ENCODE measurements at places on chromosomes 16 and 17.

GRCh38 chr16:71966932-71967331, 33.3 kb downstream of the PKD1L3 start:
- DNase-seq = no peak

GRCh38 chr16:48597563-48598387, 12.2 kb downstream of the N4BP1 start:
- DNase-seq = no peak

GRCh38 chr17:81906476-81907218, 4.6 kb downstream of the PCYT2 start:
- DNase-seq = no peak

- DNase-seq = no peak
Observed at GRCh38 chr17:49341356-49341755, 20.7 kb downstream of the ZNF652 start.

- DNase-seq = no peak
Observed at GRCh38 chr16:78953526-78953925, 647.0 kb downstream of the MAF start.

DNA sequence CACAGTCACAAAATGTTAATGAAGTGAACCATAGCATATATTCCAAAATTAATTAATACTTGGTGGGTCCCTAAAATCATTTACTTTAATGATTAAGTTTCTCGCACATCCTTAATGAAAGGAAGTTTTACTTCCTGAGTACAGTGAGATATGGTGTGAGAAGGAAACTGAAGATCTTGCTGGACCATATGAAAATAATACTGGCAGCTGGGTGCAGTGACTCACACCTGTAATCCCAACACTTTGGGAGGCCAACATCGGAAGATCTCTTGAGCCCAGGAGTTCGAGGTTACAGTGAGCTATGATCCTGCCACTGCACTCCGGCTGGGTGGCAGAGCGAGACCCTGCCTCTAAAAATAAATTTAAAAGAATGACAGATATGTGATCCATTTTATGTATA, 62.5 kb downstream of the ABCA8 start:
- DNase-seq = no peak

- no peak for DNase-seq
Observed at GRCh38 chr17:10111907-10112452, 86.4 kb downstream of the GAS7 start.

DNA sequence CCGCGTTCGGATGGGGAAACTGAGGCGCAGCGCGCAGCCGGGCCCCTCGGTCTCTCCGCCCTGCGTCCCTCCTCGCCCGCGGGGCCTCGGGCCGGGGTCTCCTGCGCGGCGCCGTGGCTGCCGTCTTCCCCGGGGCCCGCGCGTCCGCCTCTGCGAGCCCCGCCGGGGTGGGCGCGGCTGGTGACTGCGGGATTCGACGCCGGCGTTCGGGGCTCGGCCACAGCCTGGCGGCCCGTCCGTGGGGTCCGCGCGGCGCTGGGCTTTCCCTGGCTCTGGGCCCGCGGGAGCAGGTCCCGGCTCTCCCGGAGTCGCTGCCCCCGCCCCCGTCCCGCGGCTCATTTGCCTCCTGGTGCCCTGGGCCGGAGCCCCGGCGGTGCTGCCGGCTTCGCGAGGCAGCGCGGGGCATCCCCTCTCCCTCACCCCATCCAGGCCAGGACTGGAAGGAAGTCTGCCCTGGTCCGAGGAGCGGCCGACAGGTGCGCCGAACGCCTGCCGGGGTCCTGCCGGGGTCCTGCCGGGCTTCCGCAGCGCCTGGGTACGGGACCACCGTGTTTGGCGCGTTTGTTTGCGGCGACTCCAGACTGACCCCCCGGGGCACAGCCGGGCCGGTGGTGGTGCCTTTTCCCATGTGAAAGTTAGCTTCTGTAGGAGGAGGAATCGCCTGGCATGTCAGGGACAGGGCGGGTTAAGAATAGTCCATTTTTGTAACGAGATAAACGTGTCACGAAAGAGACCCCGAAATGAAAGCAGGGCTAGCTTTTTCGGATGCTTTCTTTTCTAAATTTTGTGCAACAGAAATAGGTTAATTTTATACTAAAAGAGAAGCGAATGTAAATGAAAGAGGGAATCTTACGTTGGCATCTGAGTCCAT, 671 bp downstream of the CHMP6 start:
- no peak for DNase-seq

GRCh38 chr17:39951924-39952679, 10.7 kb upstream of the GSDMA start:
- no peak for DNase-seq

- no peak for DNase-seq
Observed at GRCh38 chr17:77435272-77436057, 294.7 kb downstream of the SEC14L1 start.

- no peak for DNase-seq
Observed at GRCh38 chr17:8969901-8970300, 4.4 kb upstream of the PIK3R5 start.

DNA sequence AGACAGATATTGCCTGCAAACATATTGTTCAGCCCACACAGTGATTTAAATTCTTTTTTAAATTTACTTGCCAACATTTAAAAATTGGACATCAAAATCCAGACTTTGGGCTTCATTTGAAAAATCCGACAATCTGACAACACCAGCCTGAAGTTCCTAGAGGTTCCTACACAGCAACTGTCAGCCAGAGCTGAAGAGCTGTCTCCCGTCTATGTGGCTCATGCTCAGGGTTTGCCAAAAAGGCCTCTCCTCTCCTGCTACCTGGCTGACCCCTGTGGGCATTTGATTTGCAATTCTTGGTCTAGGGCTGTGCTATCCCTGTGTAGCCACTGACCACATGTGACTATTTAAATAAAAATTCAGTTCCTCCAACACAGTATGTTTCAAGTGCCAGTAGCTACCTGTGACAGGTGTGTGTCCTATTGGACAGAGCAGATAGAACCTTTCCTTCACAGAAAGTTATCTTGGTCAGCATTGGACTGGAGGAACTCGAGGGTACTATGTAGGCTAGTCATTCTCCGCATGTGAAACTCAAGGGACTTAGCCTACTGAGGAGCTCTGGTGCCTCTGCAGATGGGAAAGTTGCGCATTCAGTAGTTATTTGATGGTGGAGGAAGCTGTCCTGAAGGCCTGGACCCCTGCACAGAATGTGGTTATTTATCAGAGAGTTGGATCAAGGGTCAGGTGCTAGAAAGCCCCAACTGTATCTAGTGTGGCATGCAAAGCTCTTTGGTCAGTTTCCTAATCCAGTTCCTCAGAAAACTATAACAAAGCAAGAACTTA, 2.7 kb downstream of the LYRM1 start:
- DNase-seq = no peak

Measured in dorsolateral prefrontal cortex (tissue), 122 donors.